Stromal cell of bone marrow (primary cell): ENCODE measurements at places on chromosomes 4 and X.

- no peak for DNase-seq
These were observed 7.3 kb upstream of the CLDN2 start for GRCh38 chrX:106912864-106913263.

- DNase-seq, result no peak
These were observed 763.5 kb upstream of the FRG1 start for GRCh38 chr4:189177130-189177529.

DNA sequence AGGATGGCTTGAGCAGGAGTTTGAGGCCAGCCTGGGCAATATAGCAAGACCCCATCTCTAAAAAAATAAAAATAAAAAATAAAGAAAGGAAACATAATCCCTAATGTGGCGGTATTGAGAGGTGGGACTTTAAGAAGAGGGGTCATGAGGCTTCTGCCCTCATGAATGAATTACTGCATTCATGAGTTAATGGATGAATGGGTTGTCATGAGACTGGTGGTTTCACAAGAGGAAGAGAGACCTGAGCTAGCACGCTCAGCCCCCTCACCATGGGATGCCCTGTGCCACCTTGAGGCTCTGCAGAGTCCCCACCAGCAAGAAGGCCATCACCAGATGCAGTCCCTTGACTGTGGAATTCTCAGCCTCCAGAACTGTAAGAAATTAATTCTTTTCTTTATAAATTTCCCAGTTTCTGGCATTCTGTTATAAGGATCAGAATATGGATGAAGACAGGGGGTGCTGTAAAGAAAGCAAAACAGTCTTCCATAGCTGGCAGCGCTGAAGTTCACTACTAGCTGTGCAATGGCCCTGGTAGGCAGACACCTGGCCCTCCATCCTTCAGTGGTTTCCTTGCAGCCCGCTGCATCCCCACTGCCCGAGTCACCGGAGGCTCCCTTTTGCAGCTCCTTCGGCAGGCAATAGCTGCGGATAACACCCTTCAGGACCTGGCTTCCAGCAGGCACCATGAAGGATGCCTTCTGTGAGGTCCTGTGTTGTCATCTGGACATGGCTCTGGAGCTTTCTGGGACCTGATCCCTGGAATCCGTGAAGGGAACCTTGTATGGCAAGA lies 44.8 kb upstream of the NSG1 start:
- DNase-seq, result no peak

GRCh38 chr4:49063670-49064069 lies 77.6 kb downstream of the CWH43 start:
- DNase-seq, result no peak

GRCh38 chrX:1582686-1583437 lies 8.5 kb upstream of the AKAP17A start:
- DNase-seq, result no peak

- DNase-seq, result no peak
These were observed 1.6 kb downstream of the ZCCHC12 start for GRCh38 chrX:118825227-118825626.

DNA sequence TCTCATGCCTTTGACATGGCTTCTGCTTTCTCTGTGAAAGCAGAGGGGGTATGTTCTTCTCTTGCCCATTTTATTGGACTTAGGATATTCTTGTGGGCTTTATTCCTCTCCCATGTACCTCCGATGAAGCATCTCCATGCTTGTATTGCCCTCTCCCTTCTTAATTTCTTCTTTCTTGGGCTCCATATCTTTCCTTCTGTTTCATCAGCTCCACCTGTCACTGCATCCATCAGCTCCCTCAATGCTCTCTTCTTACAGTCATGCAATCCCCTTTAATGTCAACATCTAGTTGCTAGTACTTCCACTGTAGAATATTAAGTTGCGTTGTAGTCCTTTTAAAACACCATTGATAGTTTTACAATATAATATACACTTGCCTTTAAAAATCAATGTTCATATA lies 257.6 kb downstream of the GPAT3 start:
- no peak for DNase-seq

DNA sequence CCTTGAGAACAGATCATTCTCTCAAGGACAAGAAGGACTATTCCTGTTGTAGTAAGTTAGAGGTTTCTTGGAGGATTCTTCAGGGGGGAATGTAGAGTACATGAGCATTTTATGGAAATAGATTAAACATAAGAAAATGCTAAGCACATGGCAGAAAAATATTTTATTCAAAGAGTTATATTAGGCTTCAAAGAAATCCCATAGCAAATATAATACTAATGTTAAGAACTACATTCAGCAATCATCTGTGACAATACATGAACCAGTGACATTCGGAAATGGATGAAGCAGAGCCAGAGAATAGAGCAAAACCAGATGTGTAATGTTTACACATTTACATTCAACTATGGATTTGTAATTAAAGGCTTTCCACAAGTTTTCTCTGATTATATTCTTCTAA lies 288.6 kb downstream of the NAF1 start:
- DNase-seq, result no peak

- peak; percentile 7 for DNase-seq
These were observed 207.2 kb downstream of the NLGN4X start for GRCh38 chrX:6021316-6022091.

DNA sequence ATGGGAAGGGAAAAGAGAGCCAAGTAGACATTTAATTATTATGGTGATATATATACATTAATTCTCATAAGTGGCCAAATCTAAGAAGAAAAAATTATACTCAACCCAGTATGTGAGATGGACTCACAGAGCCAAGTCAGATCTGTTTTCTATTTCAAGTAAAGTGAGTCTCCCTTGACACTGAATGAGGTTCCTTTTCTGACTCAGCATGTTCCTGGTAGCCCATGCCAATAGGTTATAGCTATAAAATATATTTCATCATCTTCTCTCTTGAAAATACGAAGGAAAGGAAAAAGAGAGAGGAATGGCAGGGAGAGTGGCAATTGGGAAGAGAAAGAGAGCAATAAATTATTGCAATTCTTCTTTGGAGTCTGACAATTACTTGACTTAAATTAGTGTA lies 68.8 kb upstream of the GRIA2 start:
- DNase-seq, result peak; percentile 56

DNA sequence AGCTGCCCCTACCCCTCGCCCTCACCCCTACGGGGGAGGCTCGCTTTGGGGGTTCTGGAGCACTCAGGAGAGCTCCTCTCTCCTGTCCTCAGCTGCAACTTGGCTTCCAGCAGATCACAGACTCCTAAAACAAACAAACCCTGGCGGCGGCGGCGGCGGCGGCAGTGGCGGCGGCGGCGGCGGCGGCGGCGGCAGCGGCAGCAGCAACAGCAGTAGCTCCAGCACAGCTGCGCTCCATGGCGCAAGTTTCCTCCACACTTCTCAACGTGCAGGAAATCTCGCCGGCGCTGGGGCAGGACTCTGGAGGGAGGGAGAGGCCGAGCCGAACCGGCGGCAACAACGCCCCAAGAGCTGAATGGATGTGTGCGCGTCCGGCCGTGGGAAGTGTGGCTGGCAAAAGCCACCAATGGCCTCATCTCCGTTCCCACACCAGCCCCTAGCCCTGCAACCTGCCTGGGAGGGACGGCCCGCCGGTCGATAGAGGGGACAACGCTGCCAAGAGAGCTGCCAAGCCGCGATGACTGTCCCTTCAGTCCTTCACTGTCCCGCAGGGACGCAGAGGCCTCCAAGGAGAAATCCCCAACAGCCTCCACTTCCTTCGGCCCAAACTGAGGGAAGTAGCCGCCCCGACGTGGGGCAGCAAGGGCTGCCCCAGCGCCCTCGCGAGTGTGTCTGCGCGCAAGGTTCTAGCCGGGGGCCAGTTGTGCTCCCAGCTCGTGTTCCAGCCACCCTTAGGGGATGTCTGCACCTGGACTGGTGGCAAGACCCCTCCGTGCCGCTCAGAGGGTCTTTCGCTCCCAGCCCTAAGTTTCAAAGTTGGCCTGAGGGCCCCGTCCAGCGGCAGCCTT lies 775 bp downstream of the SHROOM4 start:
- peak; percentile 21 for DNase-seq

GRCh38 chr4:48047421-48047844 lies 30.9 kb downstream of the NIPAL1 start:
- no peak for DNase-seq

DNA sequence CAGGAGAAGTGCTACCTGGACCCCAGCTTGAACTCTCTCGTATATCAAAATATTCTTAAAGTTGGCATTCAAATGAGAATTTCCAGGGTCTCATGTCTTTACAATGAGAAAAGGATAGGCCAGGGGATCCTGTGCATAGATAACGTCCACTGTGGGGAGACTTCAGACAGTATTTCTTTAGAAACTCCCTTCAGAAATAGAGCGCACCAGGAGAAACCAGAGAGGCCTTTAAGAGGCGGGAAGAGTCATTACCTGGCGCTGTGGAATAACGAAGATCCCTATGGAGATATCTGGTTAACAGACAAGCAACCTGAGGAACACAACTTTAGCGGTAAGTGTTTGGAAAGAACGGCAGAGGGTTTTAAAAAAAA lies 600 bp downstream of the RADX start:
- DNase-seq, result no peak

GRCh38 chr4:84958434-84958833 lies 8.1 kb downstream of the WDFY3 start:
- no peak for DNase-seq
